ENCODE measurements at places on chromosomes 7 and 10.

- no peak for DNase-seq
Measured at GRCh38 chr10:125120053-125120710, 40.2 kb downstream of the CTBP2 start.

DNA sequence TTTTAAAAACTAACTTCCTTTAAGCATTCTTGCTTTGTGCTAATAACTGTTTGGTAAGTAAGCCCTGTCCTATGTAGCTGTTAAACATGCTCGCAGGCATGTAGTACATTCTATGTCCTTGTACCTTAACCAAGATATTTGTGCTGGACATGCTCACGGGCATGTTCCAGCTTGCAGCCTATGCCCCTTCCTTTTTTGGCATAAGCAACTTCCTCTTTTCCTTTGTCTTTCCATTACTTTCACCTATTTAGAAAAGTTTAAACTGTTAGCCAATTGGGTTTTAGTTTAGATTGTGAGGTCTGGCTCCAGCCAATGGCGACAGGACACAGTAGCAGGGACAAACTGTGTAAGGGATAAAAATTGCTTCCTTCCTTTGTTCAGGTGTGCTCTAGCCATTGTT, 14.4 kb upstream of the APBB1IP start:
- DNase-seq, result peak; percentile 10

- DNase-seq, result no peak
Measured at GRCh38 chr7:101398396-101399289, 36.0 kb downstream of the COL26A1 start.

DNA sequence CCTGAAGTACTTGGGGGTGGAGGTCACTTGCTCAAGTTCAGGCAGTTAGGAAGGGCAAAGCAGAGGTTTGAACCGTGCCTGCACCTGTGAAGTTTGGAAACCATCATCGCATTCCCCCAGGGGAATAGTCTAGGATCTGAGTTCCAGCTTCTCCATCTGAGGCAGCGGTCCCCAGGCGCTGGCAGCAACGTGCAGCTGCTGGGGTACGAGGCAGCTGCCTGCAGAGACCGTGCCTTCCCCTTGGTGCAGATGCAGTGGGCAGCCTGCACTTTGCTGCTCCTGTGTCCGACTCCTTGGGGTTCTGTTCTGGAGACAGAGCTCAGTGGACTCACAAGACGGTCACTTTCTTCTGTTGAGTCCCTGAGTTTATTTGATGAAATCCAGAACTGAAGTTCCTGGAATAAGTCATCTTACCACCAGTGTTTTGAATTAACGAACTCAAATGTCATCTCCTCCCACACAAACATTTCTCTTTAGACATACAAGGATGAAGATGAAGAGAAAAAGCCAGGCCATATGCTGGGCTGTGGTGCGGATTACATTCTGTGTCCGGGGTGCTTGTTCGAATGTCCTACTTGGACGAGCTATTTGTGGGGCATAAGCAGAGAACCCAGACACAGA, 19.9 kb upstream of the GIMAP8 start:
- DNase-seq, result peak; percentile 36

GRCh38 chr7:119175911-119176627, 951.6 kb downstream of the ANKRD7 start:
- DNase-seq, result peak; percentile 89

DNA sequence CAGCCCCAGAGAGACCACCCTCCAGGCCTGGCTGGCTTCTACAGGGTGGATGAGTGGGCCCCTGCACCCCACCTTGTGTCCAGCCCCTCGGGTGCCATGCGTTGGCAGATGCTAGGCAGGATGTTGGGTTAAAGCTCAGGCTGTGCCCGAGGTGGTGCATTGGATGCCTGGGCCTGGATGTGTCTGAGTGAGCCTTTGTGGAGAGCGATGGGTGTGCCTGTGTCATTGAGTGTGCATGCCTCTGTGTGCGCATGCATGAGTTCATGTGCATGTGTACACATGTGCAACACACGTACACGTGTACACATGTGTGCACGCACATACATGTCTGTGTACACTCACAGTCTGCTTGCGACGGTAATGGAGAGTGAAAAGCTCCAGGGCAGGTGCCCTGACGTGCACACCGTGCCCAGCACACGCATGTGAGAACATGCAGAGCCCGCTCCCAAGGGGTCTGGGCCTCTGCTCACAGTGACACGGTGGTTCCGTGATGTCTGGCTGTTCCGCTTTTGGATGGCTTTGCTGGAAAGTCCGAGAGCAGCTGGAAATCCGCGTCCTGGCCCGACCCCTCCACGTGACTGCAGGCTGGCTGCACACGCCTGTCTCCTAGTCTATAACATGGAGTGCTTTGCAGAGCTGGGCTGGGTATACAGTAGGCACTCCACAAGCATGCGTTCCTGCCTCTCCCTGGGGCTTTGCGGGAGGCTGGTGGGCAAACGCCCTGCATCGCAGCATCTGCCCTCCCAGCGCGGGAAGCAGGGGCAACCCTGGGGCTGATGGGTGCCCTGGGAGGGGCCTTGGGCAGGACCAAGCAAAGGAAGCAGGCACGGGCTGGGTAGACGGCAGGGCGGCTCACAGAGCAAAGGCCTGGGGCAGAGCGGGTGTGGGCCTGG, 36.9 kb downstream of the ELFN1 start:
- no peak for DNase-seq
